ENCODE measurements at places on chromosomes 2 and 18.

DNA sequence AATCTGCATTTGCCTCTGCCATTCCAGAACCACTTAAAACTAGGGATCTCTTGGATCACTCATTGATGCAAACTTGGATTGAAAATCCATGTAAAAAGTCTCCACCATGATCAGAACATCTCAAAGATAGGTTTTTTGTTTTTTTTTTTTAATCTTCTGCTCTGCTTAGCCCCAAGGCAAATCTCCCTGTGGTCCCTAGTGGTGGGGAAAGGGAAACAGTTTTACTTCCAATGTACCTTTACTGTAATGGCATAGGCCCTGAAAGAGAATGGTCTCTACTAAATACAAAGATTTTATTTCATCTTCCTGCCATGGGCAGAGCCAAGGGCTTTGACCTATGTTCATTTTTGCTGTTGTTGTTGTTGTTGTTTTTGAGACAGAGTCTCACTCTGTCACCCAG lies 78.4 kb downstream of the KANSL1L start:
- no peak for DNase-seq

- no peak for DNase-seq
Observed at GRCh38 chr2:241613017-241613780, 23.8 kb downstream of the THAP4 start.

- DNase-seq, result no peak
Observed at GRCh38 chr2:221077251-221077650, 494.9 kb downstream of the EPHA4 start.

DNA sequence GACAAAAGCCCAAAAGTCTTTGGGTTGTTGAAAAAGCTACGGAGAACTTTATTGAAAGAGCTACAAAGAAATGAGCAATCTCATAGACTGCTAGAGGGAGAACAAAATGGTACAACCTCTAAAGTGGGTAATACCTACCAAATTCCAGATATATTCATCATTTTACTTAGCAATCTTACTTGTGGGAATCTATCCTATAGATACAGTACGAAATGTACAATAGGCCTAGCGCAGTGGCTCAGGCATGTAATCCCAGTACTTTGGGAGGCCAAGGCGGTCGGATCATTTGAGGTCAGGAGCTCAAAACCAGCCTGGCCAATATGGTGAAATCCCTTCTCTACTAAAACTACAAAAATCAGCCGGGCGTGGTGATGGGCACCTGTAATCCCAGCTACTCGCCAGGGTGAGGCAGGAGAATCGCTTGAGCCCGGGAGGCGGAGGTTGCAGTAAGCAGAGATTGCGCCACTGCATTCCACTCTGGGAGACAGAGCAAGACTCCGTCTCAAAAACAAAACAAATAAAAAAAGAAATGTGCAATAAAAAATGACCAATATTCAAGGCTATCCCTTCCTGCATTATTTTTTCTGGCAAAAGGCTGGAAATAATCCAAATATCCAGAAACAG lies 10.1 kb downstream of the EXOC6B start:
- DNase-seq, result no peak

- no peak for DNase-seq
Observed at GRCh38 chr2:90077948-90078347, 1386.5 kb downstream of the RPIA start.

DNA sequence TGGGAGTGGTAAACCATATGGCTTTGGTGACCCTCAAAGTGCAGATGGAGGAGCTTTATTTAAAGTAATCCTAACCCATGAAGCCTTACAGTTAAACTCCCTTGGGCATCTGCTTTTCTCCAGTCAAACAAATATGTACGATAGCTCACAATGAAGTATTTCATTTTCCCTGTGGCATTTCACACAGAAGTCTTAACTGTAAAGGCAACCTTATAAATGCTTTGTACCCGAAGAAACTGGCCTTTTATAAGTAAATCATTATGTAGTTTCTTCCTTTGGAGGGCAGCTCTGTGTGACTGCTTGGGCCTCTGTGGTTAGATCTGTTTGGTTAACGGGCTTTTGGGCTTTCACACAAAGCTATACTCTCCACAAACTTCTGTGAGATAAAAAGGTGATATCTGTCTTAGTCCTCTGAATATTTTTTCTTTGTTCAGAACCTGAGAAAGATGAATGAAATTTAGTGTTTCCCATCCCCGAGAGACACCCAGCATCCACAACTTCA lies 46.6 kb downstream of the SCN1A start:
- DNase-seq, result no peak

Measured in lower leg skin (tissue), 4 donors.